ENCODE measurements at places on chromosomes 4 and X. TPM values are rescaled to one million over a fixed set of nuclear protein-coding genes. Genes with fewer than 3 reads are reported as not detected.

The SULT1B1 gene
- 0.52 TPM for total RNA-seq

The AVPR2 gene
- total RNA-seq = not detected

The RBM41 gene
- total RNA-seq = 12.5 TPM

The ABCD1 gene
- 14.0 TPM for total RNA-seq

The NHSL2 gene
- total RNA-seq = 0.78 TPM

The ALB gene
- 1.1 TPM for total RNA-seq

The NR3C2 gene
- total RNA-seq = 0.24 TPM

The CRLF2 gene
- not detected for total RNA-seq

The NUDT11 gene
- 11.4 TPM for total RNA-seq

Data from epithelial cell of alveolus of lung (primary cell).